ENCODE measurements at places on chromosomes 13 and 19.

DNA sequence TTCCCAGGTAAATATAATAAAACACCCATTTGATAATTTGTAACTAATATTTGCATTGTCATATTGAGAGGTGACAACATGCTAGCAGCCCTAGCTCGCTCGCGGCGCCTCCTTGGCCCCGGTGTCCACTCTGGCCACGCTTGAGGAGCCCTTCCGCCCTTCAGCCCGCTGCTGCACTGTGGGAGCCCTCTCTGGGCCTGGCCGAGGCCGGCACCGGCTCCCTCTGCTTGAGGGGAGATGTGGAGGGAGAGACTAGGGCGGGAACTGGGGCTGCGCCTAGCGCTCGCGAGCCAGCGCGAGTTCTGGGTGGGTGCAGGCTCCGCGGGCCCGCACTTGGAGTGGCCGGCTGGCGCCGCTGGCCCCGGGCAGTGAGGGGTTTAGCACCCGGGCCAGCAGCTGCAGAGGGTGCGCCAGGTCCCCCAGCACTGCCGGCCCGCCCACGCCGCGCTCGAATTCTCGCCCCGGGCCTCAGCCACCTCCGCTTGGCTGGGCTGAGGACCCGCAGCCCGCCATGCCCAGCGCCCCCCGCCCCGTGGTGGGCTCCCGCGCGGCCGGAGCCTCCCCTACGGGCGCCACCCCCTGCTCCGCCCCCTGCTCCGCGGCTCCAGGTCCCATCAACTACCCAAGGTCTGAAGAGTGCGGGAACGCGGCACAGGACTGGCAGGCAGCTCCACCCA, 594.4 kb downstream of the SLITRK6 start:
- DNase-seq = no peak

- no peak for DNase-seq
These were observed 11.4 kb downstream of the PTH2 start for GRCh38 chr19:49411681-49412326.

DNA sequence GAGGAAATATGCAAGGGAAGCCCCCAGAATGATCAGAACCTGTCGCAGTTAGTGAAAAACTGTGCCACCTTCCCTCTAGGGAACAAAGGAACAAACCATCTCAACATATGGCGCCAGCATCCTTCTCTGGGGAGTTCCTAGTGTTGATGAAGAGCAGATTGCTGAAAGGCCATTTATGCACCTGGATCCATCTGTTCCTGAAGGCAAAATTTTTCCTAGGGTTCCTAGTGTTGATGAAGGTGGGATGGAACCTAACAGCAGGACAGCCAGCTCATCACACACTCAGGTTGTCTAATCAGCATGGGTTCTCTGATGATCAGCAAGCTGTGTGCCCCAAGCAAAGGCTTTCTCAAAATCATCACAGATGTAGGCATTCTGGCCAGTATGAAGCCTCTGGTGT, 32.6 kb downstream of the ZNF473 start:
- no peak for DNase-seq

DNA sequence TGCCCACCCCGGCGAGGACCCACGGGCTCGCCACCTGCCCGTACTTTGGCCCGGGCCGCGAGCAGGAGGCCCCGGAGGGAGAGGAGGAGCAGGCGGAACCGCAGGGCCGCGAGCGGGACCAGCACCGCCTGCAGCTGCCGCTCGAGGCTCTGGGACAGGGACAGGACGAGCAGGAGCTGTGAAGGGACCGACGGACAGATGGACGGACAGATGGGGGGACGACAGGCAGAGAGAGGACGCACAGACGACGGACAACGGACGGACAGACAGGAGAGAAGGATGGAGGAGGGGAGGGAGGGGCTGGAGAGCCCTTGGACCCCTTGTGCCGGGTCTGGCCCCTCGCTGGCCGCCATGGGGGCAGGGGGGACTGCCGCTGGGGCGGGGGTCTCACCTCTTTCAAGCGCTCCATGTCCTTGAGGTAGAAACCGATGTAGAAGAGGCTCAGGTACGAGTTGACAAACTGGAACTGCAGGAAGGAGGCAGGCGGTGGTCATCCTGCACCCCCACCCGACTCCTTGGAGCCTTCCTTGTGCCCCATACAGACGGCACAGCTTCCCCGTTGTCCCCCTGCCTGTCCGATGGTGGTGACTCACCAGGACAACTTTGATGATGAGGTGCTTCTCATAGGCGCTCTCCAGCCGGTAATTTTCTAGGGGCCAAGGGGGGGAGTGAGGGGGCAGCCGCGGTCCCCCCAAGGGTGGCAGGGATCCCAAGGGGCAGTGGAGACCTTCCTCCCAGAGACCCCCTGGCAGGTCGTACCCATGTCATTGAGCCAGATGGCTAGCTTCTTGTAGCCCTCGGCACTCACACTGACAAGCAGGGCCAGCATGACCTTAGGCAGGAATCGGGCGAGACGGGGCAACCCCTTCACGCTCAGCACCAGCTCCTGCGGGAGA, 5.0 kb downstream of the ANO8 start:
- no peak for DNase-seq

DNA sequence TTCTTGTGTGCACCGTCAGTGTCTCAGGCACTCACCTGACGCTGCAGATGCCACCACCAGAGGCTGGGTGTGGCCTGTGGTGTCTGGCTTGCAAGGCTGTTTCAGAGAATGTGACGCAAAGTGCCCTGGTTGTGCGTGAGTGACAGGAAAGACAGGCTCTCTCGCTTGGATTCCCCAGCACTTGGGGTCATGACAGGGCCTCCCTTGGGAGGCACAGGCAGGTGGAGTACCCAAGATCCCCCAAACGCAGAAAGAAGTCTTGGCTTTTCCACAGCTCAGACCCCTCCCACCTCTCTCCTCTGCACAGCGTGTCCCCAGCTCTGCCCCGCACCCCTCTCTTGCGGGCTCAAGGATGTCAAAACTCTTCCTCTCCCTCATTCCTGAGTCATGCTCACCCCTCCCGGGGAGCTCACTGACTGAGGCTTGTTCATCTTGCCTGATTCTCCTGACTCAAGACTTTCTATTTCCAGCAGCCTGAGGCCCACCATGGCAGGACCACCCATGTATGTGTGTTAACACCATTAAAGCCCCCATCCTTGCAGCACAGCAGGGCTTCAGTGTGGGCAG, 21.0 kb downstream of the DHX34 start:
- no peak for DNase-seq

DNA sequence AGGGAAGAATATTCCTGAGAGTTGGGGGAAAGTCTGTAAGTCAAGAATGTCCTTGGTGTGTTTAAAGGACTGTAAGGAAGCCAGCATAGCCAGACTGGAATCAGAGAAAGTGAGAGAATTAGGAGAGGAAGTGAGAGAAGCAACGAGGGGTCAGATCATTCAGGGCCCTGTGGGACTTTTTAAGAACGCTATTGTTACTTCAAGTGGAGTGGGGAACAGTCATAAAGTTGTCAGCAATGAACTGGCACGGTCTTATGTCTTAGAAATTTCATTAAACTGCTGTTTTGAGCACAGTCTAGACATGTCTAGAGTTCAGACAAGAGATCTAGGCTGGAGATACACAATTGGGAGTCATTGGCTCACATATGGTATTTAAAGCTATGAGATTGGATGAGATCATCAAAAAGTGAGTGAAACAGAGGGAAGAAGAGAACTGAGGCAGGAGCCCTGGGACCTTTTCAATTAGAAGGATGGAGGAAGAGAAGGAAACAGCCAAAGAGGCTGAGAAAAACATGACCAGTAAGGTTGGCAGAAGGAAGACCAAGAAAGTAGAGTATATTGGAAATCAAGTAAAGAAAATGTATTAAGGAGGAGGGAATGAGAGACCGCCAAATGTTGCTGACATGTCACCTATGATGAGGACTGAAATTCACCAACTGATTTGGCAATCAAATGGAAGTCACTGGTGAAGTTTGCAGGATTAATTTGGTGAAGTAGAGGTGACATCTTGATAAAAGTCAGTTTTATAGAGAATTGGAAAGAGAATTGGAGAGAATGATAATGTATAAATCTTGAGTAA, 263.5 kb downstream of the GPC5 start:
- DNase-seq = no peak

- no peak for DNase-seq
These were observed 559 bp upstream of the SSBP4 start for GRCh38 chr19:18418483-18419194.

DNA sequence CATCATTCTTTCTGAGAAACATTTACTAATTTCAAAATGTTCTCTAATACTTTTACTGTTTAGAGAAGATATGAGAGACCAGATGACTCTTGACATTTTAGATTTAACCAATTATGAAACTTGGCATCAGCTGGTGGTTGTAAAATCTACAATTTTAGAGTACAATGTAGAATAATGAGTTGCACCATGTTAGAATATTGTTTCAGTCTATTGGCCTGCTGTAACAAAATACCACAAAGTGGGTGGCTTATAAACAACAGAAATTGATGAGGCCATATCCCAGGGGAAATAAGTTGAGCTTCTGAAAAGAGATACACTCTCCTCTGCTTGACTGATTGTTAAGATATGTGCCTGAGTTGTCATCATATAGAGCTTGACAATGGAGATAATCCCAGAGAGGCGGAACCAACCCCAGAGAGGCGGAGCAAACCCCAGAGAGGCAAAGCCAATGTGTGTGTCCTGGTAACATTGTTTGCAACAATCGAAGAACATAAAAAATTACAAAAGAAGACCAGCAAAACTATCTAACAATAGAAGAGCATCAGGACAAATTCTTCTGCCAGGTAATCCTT, 373.0 kb upstream of the SLITRK1 start:
- no peak for DNase-seq

- DNase-seq = no peak
These were observed 17.1 kb upstream of the IGLON5 start for GRCh38 chr19:51294211-51294976.

DNA sequence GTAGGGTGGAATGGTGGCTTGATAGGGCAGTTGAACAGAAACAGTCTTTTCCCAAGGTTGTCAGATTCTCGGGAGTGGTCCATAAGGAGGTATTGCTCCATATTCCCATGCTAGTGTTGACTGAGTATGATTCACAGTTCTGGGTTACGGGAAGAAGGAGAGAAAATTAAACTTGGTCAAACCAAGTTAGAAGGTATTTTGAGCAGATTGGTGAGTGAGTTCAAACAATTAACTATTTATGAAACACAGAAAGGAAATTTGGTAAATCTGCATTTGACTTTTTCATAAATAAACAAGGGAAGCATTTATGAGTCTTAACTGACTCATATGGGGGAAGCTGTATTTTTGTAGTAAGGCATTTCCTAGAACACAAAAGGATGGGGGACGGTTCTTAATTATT, 2419.4 kb downstream of the PCDH9 start:
- DNase-seq = no peak

GRCh38 chr13:33940898-33941297, 122.9 kb downstream of the RFC3 start:
- DNase-seq = no peak

DNA sequence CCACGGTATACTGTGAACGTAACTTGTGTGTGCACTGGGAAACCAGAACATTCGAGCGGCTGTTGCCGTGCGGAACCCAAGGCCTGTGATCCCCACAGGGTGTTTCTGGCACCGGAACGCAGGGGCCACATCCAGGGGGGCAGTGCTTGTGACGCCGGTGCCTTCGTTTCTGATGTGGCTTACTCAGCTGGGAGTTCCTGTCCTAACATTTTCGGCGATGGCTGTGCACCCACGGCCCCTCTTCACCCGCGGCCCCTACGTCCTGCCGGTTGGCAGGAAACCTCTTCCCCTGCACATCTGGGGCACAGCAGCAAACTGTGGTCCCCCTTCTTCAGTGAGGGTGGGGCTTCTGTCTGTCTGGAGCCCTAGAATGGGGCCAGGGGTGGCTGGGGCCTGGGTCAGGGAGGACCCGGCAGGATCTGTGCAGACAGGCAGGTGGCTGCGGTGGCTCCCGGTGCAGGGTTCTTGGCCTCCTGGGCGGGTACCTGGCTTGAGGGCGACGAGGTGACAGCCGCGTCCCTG, 26.2 kb downstream of the CSNK1G2 start:
- DNase-seq = no peak

DNA sequence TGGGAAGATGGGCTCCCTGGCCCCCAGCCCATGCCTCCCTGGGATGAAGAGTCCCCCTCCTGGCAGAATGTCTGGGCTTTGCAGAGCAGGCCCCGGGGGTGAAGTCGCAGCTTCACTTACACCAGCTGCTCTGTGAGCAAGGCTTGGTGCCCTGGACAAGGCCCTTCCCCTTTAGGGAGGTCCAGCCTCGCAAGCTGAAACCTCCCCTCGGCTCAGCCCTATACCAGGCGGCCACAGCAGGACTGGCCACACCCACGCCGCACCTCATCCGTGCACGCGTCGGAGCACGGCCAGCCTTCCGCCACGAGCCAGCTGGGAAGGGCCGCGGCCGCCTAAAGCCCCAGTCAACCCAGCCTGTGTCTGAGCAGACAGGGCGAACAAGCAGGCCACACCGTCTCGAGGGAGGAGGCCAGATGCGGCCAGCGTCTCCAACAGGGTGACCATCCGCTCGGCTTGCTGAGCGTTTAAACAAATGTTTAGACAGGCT, 83.2 kb upstream of the MCF2L start:
- no peak for DNase-seq

DNA sequence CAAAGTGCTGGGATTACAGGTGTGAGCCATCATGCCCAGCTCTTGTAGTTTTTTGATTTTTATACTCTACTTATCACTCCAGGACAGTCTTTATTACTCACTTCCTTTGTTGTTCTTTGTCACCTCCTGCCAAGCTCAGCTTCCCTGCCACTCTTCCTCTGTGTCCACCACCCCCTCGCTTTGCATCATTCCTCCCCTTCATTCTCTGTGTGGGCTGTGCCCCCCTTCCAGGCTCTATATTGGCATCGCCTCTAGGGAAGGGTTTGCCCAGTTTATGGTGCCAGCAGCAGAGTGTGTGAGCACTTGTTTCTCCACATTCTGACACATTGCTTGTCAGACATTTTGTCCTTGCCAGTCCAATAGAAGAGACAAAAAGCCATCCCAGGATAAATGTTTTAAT, 15.1 kb downstream of the ZNF302 start:
- DNase-seq = no peak

DNA sequence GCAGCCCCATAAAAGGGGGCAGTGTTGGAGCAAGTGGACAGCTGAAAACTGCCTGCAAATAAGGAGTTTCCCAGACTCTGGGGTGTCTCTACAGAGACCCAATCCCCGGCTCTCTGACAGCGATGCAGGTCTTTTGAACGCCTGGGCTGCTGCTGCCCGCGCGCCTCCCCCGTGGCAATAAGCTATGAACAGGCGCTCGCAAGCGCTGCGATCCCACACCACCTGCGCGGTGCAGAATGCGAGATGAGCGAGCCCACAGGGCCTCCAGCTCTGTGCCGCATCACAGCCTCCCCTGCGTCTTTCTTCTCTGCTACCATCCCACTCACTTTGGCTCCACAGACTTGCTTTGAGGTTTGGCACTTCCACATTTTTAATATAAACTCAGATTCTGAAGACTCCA, 62.3 kb downstream of the KCTD15 start:
- no peak for DNase-seq

- no peak for DNase-seq
These were observed 769.0 kb upstream of the SLITRK1 start for GRCh38 chr13:84651288-84651687.

- no peak for DNase-seq
These were observed 39.4 kb downstream of the NFIX start for GRCh38 chr19:13034636-13035035.

DNA sequence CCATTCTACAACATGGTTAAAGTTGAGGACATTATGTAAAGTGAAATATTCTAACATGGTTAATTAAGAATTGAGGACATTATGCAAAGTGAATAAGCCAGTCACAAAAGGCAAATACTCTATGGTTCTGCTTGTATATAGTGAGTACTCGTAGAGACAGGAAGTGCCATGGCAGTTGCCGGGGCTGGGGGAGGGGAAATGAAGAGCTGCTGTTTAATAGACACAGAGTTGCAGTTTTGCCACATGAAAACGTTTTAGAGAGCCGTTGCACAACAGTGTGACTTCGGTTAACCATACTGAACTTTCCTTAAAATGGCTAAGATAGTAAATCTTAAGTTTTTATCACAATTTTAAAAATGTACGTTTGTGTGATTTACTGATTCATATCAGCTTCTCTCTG, 176.9 kb downstream of the SHISA2 start:
- DNase-seq = peak; percentile 25

All from activated T-cell treated with anti-CD3 and anti-CD28 coated beads for 4 hours (primary cell).